NCI-H1436 treated with DMSO at 0.1 percent for 48 hours (cell line): ENCODE measurements at places on chromosomes 13 and 19.

DNA sequence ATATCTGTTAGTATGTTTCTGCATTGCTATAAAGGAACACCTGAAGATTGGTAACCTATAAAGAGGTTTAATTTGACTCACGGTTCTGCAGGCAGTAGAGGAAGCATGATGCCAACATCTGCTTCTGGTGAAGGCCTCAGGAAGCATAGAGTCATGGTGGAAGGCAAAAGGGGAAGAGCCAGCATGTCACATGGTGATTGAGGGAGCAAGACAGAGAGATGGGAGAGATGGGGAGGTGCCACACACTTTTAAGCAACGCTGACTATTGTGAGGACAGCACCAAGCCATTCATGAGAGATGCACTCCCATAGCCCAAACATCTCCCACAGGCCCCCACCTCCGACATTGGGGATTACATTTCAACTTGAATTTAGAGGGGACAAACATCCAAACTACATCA is 32.8 kb downstream of the COG6 start:
- no peak for DNase-seq

GRCh38 chr13:40522282-40522681 is 144.2 kb downstream of the FOXO1 start:
- no peak for DNase-seq

GRCh38 chr19:48390188-48391099 is 907 bp downstream of the KDELR1 start:
- DNase-seq: no peak

GRCh38 chr13:30052120-30052519 is 201.7 kb upstream of the UBL3 start:
- no peak for DNase-seq

GRCh38 chr13:109784590-109785140 is 1.7 kb downstream of the IRS2 start:
- no peak for DNase-seq

DNA sequence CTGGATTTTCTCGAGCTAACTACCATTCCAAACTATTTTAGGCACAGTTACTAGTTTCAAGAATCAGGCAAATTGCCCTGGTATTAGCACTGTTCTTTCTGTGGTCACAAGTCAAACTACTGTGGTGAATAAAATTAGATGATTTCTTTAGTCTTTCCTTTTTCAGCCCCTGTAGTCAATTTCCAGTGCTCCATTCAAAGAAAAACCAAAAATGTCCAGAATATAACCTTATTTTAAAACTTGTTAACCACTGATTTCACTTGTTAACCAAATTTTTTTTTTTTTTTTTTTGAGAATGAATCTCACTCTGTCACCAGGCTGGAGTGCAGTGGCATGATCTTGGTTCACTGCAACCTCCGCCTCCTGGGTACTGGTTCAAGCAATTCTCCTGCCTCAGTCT is 50.6 kb upstream of the USPL1 start:
- no peak for DNase-seq

- DNase-seq: peak; percentile 45
Observed at GRCh38 chr13:104632736-104633135, 1566.5 kb upstream of the SLC10A2 start.
